Breast epithelium (tissue), 4 donors: ENCODE measurements at places on chromosomes 12 and 14. TPM values are rescaled to one million over a fixed set of nuclear protein-coding genes. Genes with fewer than 3 reads are reported as not detected.
A peak's percentile ranks its signal among the peaks of the same experiment; 100 is the strongest.

Gene SDR9C7
- not detected for total RNA-seq

DNA sequence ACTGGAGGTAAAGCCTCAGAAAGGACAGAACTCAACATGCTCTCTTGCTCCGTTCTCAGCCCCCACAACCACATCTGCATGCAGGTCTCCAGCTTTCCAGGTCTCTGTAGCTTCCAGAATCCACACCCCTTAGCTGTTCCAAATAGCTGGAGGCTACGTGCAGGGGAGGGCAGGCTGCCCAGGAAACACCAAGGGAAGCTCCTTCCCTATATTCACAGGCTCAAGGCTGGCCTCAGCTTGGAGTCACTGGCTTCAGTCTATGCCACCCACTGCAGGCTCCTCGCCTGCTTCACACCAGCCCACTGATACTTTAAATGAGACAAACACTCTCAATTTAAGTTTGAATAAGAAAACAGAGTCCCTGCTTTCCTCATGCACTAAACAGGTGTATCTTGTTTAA, 73.3 kb downstream of the ASCL4 start:
- no peak for DNase-seq

GRCh38 chr14:98606816-98607215, 665.2 kb downstream of the BCL11B start:
- DNase-seq = no peak

Gene ADAMTS20
- not detected for total RNA-seq

DNA sequence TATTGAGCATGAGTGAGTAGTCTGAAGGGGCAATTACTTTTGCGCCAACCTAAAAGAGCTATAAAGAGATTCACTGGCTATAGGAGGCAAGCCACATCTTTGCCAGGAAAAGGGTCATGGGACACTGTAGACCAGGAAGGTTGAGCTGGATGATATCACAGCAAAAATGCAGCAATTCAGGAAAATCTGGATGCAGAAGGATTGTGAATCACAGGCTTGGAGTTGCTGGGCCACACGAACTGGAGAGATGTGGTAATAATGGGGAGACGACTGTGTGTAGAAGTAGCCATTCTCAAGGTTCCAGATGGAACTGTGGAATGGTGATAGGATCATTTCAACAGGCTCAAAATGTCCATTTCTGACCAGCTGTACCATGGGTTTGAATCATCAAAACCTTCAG, 151.4 kb upstream of the DAAM1 start:
- no peak for DNase-seq

GRCh38 chr14:96154900-96155299, 49.7 kb upstream of the BDKRB2 start:
- DNase-seq = no peak

DNA sequence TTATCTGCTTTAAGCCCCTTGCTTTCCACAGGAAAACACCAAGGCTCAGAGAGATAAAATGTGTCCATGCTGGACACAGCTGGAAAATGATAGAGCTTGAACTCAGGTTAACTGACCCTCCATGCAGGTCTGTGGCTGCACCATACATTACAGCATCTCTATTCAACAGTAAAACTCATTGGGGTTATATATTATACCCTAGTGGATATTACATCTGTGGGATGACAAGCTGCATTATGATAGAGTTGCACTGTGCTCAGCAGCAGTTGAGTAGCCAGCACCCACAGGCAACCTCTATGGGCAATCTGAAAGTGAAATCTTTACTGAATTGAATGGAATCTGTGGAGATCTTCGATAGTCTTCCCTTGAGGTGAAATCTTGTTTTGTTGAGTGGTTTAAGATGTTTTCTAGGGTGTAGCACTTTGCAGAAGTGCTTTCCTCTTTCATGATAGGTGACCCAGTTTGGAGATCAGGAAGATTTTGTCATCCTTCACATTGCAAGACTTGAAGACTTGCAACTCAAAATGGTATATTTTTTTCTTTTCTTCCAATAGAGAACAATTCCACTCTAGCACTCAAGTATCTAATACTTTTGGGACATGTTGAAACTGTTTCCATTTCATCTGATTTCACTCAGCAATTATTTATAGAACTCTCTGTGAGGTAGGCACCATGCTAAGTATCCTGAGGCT, 389.2 kb downstream of the RAD51B start:
- no peak for DNase-seq

DNA sequence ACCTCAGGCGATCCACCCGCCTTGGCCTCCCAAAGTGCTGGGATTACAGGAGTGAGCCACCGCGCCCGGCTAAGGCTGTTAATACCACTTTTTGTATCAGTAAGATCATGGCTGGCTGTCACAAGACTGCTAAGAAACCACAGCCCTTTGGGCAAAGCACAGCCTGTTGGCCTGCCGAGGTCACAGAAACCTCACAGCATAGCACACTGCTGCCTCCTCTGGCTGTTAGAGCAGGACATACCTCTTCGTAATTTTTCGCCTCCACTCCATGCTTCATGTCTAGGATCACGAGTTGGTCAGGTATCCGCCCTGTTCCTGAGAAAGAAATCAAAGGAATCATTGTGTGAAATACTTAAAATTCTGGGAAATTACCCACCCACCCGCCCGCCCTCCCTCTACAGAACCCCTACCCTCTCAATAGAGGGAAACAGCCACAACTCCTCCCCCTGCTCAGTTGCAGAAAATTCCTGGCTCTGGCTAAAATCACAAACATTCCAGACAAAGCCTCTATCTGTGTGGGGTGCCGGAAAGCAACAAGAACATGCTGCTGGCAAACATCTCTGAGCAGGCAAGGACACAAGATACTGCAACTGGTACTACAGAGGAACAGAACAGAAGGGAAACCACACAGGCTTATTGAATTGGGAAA, 20.7 kb upstream of the NEK9 start:
- peak; percentile 95 for DNase-seq

DNA sequence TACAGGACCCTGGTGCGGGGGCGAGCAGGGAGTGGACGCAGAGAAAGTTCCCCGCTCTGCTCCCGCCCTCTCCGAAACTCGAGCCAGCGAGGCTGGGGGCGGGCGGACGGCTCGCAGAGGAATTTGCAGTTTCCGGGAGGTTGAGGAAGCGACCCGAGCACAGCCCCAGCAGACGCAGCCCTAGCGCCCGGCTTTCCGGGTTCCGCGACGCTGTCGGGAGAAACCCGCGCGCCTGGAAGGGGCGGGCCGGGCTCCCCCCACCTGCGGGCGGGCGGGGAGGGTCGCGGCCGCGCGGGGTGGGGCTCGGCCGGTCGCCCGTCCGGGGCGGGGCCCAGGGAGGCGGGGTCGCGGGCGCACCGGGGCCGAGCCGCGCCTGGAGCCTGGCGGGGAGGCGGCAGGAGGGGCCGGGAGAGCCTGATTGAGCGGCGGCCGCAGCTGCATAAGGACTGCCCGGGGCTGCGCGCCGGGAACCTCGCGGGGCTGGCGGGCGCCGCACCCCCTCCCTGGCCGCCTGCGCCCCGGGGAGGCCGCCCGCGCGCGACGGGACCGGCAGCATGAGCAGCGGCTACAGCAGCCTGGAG, at the start of gene RASSF3:
Gene RASSF3 (plus strand): TSS at position 417 of the 581 bp plus-strand sequence. CDS start 138 bp downstream, at position 555.
- peak; percentile 47 for DNase-seq

DNA sequence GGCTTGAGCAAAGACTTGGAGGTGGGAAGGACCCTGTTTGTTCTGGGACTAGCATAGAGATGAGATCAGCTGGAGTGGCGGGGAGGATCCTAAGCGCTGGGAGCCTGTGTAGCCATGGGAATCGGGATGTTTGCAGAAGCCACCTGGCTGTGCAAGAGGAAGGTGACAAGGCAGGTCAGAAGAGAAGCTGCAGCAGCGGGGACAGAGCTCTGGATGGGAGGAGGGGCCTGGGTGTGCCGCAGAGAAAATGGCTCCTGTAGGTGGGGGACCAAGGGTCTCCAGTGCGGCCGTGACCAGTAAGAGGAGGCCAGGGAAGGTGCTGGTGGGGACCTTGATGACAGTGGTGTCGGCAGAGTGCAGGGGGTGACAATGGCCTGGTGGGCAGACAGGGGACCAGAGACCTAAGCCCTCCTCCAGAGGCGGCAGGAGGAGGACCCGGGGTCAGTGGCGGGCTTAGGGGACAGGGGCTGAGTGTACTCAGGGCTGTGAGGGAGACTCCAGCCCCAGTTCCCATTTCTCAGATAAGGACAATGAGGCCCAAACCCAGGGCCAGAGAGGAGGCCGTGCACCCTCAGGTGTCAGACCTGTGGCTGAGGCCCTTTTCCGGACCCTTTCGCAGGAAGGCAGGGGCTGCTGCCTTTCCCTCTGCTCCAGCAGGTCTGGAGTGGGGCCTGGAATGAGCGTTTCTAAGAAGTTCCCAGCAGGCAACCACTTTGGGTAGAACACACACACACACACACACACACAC, 206.6 kb upstream of the RTL1 start:
- peak; percentile 12 for DNase-seq

GRCh38 chr14:35988550-35988949, 162.4 kb downstream of the BRMS1L start:
- no peak for DNase-seq

DNA sequence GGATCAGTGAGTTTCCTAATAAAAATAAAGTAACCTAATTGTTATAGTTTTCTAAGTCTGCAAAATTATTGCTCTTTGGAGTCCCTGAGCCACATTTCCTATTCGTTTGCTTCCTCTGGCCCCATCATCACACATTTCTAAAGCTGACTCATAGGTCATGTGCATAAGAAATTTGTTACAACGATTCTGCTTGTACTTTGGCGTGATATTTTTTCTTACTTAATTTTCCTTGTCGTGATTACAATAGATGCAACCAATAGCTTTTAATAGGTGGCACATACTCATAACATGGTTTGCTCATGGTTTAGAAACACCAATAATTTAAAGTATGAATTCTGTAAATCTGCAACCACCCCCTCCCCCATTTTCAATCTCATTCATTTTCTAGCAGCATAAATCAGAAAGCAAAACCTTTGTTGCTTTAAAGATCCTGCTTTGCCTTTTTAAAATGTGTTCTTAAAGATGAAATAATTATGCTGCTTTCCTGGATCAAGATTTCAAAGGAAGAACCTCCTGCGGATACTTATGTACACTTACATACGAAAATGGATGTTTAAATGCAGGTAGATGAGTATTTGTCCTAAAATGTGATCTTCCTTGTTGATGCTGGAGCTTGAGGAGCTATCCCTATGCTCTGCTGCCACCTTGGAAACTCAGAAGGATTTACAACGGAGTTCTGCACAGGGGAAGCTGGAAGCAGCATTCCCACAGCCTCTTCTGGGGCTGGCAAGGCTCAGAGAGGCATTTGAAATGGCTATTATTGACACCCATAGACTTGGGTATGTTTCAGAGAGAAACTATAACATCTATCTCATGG, 1.7 kb upstream of the FLRT2 start:
- DNase-seq = no peak

DNA sequence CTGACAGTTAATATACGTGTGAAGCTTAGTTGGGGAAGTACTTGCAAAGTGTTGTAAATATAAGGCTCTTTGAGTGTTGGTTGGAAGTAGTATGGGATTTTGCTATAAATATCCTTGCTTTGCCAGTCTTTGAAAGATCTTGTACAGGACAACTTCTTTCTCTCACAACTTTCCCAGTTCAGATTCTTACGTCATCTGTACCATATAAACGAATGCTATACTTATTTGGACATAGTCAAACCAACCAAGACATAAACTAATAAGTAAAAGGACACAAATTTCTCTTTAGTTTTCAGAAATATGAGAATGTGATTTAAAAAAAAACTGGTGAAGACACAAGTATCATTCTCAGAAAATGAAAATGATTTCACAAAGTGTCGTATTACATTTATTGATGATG, 153.1 kb upstream of the NPAS3 start:
- DNase-seq = no peak

- DNase-seq = no peak
Observed at GRCh38 chr12:11768233-11768965, 118.9 kb downstream of the ETV6 start.

- no peak for DNase-seq
Observed at GRCh38 chr12:70049596-70050360, 193.5 kb upstream of the CNOT2 start.

DNA sequence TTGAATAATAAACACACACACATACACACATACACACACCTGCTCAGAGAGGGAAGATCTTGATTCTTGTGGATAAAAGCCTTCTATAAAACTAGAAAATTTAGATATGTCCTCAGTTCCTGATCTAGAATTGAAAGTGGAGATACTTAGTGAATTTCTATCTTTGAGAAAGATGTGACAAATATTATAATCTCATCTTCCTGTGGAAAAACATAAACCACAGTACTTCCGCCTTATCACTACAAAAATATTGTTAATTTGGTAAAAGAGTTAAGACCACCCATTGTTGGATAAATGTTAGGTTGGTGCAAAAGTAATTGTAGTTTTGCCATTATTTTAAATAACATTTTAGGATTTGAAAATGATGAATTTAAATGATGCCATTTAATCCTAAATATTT, at the start of gene KLRK1:
Gene KLRK1 (minus strand): TSS at position 138 of the 400 bp plus-strand sequence. CDS start 1,231 bp downstream, outside the sequence.
- no peak for DNase-seq

DNA sequence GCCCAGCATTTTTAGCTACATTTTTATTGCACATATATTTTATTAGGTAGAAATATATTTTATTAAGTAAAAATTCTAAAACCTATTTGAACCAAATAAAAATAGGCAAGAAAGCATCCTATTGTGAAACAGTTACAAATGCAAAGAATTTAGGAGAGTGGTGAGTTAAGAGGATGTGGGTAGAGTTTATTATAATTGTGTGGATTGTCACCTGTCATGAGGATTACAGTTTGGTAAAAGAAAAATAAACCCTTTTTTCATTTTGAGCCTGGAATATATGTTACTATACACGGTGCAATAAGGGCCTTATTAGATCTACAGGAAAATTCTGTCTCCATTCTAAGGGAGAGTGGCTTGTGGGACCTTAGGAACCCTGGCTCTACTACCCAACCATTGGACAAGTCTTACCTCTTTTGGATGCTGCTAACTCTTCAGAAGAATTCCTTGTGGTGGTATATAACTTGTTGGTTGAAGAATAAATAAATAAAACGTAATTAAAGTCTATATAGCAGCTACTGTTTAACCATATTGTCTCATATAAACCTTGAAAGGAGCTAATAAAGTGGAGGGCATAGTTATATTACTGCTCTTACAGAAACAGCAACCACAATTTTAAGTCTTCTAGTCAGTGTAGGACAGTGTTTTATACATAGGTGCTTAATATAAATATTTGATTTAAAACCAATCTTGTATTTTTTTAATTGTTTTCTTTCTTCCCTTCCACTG, 67.8 kb downstream of the FGD4 start:
- DNase-seq = no peak

GRCh38 chr12:102479099-102479885, 1.1 kb downstream of the IGF1 start:
- DNase-seq = no peak

DNA sequence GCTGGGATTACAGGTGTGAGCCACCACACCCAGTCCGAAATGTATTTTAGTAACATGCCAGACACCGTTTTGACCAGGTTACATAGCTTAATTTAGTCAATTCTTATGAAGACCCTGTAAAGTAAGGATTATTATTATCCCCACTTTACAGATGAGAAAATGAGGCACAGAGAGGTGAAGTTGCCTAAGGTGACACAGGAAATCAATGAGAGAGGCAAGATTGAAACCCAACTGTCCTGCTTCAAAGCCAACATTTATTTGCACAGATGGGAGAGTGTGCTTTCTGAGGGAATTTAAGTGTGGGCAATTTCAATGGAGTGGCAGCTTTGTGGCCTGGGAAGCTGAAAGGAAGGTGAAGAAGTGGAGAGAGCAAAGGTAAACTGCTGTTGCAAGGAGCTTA, 19.1 kb upstream of the EPS8 start:
- no peak for DNase-seq

Gene SMOC1
- 2.9 TPM for total RNA-seq

- DNase-seq = no peak
Observed at GRCh38 chr14:90580377-90581335, 183.8 kb downstream of the CALM1 start.
